Right cardiac atrium (tissue), 5 donors: ENCODE measurements at places on chromosomes 7 and 10. TPM values are rescaled to one million over a fixed set of nuclear protein-coding genes. Genes with fewer than 3 reads are reported as not detected.

LIPJ gene
- 0.02 TPM for polyA plus RNA-seq

AKR1C2 gene
- 52.0 TPM for polyA plus RNA-seq

C1QL3 gene
- polyA plus RNA-seq: 0.09 TPM

CYP3A4 gene
- polyA plus RNA-seq: 0.16 TPM

MET gene
- 4.1 TPM for polyA plus RNA-seq
